ENCODE measurements at places on chromosomes 13 and 19.

GRCh38 chr13:111926501-111927180 lies 140.3 kb upstream of the SOX1 start:
- no peak for DNase-seq

- no peak for DNase-seq
These were observed 248.8 kb downstream of the RGCC start for GRCh38 chr13:41706152-41706551.

DNA sequence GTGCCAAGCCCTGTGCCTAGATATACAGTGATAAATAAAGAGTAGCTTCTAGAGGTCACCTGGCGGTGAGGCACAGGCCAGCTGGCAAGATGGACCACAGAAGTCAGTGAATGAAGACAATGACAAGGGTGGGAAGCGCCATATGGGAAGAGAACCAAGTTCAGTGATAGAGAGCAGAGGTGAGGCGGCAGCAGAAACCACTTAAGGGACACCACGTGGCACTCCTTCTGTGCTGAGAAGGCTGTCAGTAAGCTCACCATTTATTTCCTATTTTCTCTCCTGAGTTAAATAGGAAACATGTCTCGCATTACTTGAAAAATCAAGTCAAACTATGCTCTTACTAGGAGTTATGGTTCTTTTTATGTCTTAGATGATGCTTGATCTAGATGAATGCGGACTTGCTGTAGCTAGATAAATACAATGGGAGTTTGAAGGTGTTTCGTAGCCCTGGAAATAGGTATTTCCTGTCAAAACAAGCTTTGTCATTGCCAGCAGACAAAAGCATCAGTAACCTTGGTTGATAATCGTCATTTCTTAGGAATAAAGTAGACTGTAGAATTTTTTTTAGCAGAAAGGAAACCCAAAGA lies 17.8 kb downstream of the ALOX5AP start:
- DNase-seq = no peak

DNA sequence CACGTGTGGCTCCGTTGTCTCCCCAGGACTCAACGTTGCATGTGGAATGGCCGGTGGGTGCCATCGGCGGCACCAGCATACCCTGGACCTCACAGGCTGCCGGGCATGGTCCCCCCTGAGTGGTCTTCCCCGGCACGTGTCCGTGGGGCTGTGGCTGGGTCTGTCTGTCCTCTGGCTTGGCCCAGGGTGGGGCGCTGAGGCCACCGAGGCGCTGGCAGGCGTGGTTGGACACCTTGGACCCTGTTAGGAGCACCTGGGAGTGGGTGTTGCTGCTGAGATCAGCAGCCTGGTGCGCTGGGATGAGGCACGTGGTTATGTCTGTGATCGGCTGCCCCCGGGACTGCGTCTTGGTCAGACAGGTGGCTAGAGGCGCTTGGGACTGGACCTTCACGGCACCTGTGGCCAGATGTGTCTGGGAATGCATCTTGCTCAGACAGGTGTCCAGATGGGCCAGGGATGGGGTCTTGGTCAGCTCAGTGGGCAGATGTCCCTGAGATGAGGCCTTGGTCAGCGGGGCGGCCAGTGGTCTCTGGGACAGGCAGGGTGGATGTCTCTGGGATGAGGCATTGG lies 9.2 kb downstream of the IQCN start:
- no peak for DNase-seq

- no peak for DNase-seq
These were observed 75.7 kb downstream of the DHRS12 start for GRCh38 chr13:51728275-51728673.

- no peak for DNase-seq
These were observed 30.9 kb downstream of the TUBA3C start for GRCh38 chr13:19150712-19151228.

Measured in activated CD4-positive, alpha-beta memory T cell treated with anti-CD3 and anti-CD28 coated beads for 36 hours (primary cell).